ENCODE measurements at places on chromosomes 12 and 14.

DNA sequence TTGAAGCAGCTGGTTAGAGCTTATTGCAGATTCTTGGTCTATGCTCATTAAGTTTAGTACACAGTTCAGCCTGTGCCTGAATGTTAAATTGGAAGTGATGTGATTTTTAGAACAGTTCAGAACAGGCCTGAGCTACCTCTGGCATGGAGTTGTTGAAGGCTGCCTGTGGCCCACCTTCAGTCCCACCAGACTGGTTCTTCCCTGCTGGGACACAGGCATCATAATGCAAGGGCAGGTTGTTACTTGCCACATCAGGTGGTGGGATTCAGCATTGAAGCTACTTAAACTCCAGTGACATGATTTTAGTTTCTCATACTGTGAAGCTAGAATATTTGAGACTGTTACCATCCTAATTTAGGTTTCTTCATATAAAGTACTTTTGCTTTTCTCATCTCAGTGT, 49.4 kb downstream of the PROX2 start:
- DNase-seq = no peak

- no peak for DNase-seq
Observed at GRCh38 chr12:130286041-130286440, 51.6 kb upstream of the PIWIL1 start.

DNA sequence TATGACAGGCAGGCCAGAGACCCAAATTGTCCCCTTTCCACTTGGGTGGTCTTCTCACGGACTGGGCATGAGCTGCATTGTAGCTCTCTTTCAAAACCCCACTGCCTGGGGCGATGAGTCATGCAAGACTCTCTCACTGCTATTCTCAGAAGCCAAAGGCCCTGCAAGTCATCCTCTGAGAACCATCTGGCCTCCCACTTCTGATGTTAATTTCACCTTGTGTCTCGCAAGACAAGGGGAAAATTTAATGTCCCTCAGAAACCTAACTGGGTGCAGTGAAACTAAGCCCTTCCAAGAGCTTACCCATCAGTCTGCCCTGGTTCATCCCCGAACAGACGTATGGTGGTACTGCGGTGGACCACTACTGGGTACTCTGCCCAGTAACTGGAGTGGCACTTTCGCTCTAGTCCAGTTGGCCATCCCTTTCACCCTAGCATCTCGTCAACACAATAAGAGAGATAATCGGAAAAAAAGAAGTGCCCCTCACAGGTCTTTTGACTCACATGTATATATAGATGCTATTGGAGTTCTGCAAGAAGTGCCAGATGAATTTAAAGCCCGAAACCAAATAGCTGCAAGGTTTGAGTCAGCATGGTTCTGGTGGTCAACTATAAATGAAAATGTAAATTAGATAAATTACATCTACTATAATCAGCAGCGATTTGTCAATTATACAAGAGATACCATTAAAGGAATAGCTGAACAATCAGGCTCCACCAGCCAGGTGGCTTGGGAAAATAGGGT, 31.3 kb upstream of the LALBA start:
- DNase-seq = peak; percentile 83

- DNase-seq = peak; percentile 3
Observed at GRCh38 chr14:84493779-84494178, 1036.2 kb upstream of the FLRT2 start.

- DNase-seq = no peak
Observed at GRCh38 chr12:105831372-105831771, 307.4 kb downstream of the NUAK1 start.

- no peak for DNase-seq
Observed at GRCh38 chr12:131766382-131767107, 55.7 kb downstream of the SFSWAP start.

DNA sequence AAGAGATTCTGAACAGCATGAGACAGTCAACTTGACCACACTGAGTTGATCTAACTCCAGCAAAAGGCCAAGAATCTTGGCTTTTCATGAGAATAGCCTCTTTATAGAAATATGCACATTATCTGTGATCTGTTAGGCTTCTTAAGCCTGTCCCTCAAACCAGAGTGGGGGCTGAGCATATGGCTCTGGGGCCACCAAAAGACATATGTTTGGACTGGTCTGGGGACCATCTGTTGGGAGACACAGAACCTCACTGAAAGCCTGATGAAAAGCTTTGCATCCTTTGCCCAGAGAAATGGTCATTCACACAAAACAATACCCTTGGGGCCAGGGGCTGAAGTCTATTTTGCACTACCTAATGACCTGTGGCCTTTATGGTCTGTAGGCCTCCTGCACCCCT, 165.3 kb upstream of the PRMT8 start:
- DNase-seq = no peak

GRCh38 chr12:46549527-46550265, 177.1 kb upstream of the SLC38A2 start:
- no peak for DNase-seq

DNA sequence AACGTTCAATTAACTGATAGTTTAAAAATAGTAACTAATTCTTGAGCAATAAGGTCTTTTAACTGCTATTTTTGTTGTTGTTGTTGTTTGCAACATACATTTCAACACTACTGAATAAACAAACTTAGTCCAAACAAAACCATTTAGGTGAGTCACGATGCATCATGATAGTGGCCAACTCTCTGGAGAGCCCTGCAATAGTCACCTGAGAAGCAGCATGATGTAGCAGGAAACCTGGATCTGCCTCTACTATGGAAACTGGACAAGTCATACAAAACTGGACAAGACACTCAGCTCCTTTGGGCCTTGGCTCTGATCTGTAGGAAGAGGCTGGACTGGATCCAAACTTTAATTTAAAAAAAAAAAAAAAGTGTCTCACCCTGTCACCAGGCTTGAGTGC, 117.3 kb downstream of the MED13L start:
- no peak for DNase-seq

GRCh38 chr14:31127690-31128089, 79.9 kb downstream of the HECTD1 start:
- no peak for DNase-seq

DNA sequence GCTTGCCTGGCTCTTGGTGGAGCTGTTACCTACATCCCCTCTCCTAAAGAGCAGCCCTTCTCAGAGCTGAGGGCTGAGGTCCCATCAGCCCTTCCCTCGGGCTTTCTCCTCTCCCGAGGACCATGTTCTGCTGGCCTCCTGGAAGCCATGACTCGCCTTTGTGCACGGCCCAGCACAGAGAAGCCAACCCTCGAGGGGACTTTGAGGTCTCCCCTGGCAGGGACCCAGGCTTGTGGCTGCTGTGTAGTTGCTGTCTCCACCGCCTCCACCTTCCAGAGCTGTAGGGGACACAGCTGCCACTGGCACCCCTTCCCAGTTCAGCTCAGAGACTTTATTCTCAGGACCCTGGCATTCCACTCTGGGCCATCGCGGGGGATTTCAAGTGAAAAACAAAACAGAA, 22.9 kb upstream of the CCND2 start:
- DNase-seq = no peak

- DNase-seq = no peak
Observed at GRCh38 chr14:58107947-58108552, 44.0 kb downstream of the ARMH4 start.

DNA sequence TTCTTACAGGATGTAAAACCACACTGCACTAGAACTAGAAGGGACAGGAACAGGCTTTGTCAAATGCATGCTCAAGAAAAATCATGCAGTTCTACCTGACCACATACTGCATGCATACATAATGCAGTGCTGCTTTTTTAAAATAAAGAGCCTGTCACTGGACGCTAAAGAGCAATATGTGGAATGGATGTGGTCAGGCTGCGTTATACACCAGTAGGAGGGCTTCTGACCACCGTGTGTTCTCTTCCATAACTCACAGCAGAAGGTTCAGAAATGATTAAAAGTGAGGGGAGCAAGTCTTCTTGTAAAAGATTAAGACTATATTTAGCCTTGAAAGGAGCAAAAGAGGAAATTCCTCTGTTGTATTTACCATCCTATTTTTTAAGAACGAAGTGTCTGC, 392.0 kb downstream of the EMP1 start:
- no peak for DNase-seq

DNA sequence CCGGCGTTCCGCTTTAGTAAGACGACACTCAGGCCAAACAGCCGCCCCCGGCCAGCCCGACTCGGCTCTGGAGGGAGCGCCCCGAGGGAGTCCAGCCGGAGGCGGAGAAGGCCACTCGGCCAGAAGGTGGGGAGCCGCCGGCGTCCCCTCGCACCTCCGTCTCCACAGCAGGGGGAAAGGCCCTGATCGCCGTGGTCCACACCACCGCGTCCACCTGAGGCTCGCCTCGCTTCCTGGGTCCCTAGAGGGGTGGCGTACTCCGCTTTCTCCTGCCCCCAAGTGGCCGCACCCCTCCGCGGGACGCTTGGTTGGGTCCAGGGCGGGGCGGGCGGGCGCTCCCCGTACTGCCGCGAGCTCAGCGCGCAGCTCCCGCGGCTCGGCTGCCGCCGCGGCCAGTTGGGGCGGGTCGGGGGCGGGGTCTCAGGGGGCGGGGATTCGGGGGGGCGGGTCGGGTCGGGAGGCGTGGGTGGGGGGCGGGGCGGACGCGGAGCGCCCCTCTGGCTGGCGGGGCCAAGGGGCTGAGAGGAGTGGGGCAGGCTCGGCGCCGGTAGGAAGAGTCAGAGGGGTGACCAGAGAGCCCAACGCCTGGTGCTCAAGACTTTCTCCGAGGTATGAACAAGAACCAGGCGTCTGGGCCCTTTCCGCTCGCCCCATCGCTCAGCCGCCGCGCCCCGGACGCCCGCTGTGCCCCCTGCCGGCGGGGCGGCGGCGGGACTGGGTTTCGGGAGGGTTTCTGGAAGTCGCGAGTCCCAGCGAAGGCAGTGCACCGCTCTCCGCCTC, at the start of gene FRMD6:
FRMD6 (plus strand) TSS at position 523 of the 780 bp plus-strand sequence. CDS start 37,927 bp downstream, outside the sequence.
- peak; percentile 17 for DNase-seq

DNA sequence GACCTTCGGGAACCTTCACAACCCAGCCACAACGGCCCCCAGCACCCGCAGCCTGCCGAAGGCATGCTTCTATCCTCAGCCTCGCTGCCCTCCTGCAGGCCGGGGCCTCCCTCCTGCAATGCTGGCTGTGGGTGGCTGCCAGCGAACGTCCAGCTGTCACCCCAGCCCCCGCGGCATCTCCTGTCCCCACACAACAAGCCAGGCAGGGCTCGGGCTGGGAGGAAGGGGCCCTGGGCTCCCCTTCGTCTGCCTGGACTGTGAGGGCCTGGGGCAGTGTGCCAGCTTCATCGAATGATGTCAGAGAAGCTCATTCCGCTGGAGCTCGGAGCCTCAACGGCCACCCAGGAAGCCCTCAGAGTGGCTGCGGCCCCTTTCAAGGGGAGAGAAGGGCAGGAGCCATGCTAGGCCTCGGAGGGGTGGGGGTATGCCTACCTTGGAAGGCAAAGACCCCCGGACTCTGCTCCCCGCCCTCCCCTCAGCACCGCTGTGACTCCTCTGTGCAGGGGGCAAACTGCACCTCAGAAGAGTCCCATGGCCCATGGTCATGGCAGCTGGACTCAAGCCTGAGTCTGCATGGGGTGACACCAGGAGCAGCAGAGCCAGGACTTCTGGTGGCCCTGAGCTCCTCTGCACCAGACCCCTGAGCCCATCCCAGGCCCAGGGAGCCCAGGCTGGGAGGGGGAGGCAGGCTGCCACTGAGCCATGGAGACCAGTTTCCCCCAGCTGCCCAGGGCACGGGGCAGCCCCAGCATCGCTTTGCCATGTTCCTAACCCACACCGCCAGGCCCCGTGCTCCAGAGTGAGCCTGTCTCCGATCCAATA, 24.7 kb upstream of the C14orf180 start:
- DNase-seq = no peak

DNA sequence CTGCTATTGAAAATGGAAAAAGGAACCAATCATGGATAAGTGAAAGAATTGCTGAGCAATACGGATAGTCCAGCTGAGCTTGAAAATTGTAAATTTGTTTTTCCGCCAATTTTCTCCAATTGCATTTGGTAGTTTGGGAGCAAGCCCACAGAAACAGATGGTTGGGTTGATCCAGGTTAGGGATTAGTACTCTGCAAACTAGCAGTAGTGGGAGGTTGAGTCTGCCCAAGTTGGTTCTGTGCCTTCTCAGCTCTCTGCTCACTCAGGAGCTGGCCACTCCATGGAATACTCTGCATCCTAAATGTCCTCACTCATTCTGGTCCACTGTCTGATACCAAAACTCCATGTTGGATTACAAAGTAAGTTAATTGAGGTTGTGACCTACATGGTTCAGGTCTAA, 361.1 kb upstream of the ATP2B1 start:
- no peak for DNase-seq

- DNase-seq = no peak
Observed at GRCh38 chr12:64181430-64182291, 40.4 kb downstream of the KICS2 start.

DNA sequence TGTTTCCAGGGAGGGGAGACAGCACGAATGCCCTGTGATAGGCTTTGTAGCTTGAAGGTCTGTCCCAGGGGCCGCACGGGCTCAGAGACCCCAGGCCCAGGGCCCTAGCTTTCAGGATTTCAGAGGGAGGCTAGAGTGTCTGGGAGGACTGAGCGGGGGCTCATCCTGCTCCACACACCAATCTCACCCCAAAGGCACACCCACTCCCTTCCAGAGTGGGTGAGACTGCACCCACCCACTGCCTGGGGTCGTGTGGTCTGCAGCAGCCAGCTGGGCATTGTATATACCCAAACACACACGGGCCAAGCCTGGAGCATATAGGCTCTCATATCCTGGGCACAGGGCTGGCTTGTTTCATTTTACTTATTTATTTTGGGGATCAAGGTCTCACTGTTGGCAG, 5.8 kb upstream of the SLC25A47 start:
- DNase-seq = no peak

DNA sequence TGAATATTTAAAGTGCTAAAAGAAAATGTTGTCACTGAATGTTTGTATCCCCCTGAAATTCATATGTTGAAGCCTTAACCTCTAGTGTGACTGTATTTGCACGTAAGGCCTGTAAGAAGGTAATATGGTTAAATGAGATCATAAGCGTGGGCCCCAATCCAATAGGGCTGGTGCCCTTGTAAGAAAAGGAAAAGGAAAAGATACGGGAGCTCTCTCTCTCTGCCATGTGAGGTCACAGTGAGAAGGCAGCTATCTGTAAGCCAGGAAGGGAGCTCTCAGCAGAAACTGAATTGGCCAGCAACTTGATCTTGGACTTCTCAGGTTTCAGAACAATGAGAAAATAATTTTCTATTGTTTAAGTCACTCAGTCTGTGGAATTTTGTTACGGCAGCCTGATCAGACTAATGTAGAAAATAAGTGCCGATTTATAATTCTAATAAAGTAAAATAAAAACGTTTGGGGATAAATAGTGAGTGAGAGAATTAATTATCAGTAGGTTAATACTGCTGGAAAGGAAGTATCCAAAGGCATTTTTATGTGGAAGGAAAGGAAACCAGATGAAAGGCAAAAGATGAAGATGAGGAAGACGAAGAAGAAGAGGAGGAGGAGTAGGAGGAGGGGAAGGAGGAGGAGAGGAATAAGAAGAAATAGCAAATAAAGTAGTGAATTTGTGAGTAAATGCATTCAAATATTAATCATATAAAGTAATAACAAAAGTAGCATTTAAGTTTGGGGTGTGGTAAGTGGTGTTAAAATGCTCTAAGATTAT, 188.5 kb upstream of the KRR1 start:
- no peak for DNase-seq
